ENCODE measurements at places on chromosomes 7 and 10. TPM values are rescaled to one million over a fixed set of nuclear protein-coding genes. Genes with fewer than 3 reads are reported as not detected.

- H3K36me3 ChIP-seq, result no peaks in the 10 kb centered on the region
- H3K27me3 ChIP-seq, result no peaks in the 10 kb centered on the region
- no peaks in the 10 kb centered on the region for H3K4me1 ChIP-seq
Measured at GRCh38 chr7:8389593-8390261, 43.7 kb upstream of the NXPH1 start.

DNA sequence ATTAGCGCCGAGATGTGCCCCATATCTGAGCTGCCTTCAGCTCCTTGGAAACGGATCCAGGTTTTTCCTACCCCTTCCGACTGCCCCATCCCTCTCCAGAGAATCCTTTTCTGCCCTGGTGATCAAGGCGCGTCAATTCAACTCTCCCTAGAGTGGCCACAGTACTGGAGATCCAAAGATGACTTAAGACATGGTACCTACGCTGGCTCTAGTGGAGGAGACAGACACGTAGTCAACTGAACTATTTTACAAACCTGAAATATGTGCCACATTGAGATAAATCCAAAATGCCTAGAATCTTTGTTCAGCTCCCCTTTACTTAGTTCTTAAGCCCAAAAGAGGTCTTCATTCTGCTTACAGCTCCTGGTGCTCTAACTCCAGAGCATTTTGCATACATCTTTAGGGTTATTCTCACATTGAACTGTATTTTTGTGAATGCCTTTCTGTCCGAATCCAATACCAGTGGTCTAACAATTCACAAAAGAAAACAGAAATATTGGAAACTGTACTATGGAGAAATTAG, 444 bp upstream of the TNPO3 start:
- H3K4me1 ChIP-seq, result peaks cover 43% of the 10 kb centered on the region
- H3K4me3 ChIP-seq, result peak overlapping the region; percentile 96
- H3K27ac ChIP-seq, result peak overlapping the region; percentile 96
- no peaks in the 10 kb centered on the region for H3K36me3 ChIP-seq
- no peak for DNase-seq
- no peaks in the 10 kb centered on the region for H3K27me3 ChIP-seq

GRCh38 chr7:148697256-148698006, 1.3 kb upstream of the CUL1 start:
- H3K27ac ChIP-seq, result peak overlapping the region; percentile 98
- peak overlapping the region; percentile 90 for H3K4me3 ChIP-seq
- no peaks in the 10 kb centered on the region for H3K36me3 ChIP-seq

TAC1 gene
- 7.1 TPM for total RNA-seq

DNA sequence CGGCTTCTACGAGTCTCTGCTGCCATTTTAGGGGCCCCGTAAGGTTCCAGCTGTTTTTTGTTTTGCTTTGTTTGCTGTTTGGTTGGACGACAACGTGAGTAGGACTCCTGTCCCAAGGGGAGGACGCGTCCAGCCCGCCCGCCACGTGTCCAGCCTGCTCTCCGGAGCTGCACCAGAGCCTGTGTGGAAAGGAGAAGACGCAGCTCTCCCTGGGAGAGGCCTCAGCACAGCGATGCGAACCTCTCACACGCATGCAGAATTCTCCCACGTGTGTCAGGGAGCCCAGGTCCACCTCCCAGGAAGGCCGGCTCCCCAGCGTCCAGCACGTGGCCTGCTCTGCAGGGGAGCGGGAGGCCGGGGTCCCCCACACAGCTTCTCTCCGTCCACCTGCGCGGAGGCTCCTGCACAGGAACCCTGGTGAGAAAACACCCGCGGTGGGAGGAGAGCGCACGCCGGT, 36.4 kb upstream of the DNAJB6 start:
- DNase-seq, result no peak
- H3K27ac ChIP-seq, result no peak overlapping the region
- H3K4me1 ChIP-seq, result no peaks in the 10 kb centered on the region
- H3K27me3 ChIP-seq, result no peaks in the 10 kb centered on the region
- no peak overlapping the region for H3K4me3 ChIP-seq

PNPLA8 gene
- 18.7 TPM for total RNA-seq

DNA sequence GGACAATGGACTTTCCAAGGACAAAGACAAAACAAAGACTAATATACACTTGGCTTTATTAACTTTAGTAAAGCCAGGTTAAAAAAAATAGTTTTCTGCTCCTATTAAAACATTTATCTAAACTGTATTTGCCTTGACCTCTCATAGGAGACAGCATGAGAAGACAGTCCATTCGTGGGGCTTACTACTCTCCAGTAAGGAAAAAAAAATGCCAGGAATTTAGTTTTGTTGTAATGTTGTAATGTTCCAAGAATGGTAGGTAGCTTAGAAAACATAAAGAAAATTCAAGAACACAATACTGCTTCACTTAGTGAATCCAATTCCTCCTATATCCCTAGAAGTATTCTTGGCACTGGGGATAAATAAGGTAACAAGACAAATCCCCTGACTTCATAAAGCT, 81.7 kb downstream of the KMT2C start:
- H3K4me3 ChIP-seq, result no peak overlapping the region
- H3K27me3 ChIP-seq, result no peaks in the 10 kb centered on the region
- DNase-seq, result no peak
- H3K36me3 ChIP-seq, result no peaks in the 10 kb centered on the region

All from vagina (tissue), 2 donors.